ENCODE measurements at places on chromosomes 11 and 22.

DNA sequence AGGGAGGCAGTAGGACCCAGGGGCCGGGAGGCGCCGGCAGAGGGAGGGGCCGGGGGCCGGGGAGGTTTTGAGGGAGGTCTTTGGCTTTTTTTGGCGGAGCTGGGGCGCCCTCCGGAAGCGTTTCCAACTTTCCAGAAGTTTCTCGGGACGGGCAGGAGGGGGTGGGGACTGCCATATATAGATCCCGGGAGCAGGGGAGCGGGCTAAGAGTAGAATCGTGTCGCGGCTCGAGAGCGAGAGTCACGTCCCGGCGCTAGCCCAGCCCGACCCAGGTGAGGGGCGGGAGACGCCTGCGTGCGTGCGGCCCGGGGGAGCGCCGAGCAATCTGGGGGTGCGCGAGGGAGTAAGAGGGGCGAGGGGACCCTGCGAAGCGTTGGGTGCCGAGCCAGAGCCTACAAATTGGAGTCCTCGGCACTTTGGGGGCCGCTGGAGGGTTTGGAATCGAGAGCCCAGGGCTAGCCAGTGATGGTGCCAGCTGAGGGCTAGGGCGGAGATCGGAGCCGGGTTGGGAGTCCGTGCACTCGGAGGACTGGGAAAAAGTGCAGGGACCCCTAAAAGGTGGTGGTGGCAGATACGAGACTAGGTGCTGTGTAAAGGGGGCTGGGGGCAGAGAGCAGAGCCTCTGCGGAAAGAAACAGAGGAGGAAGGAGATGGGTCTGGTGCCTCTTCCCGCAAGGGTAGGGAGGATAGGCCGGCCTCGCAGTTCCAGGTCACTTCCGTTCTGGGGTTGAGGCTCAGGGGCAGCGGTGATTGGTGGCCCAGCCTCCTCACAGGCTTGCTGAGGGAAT is at the start of gene SERPINH1:
SERPINH1 (plus strand) TSS at position 206 of the 788 bp plus-strand sequence. CDS start 4,097 bp downstream, outside the sequence.
- DNase-seq, result peak; percentile 17

DNA sequence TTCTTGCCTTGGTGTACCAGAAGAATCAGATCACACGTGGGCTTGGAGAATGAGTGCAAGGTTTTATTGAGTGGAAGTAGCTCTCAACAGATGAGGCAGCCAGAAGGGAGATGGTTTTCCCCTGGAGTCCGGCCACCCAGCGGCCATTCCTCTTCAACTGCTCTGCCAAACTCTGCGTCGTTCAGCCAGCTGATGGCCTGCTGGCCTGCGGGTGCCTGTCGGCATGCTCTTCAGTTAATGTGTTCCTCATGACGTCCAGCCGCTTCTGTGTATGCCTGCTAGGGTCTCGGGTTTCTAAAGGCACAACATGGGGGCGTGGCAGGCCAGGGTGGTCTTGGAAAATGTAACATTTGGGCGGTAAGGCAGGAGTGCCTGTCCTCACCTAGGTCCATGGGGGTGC is 487.9 kb upstream of the LRRC4C start:
- no peak for DNase-seq

DNA sequence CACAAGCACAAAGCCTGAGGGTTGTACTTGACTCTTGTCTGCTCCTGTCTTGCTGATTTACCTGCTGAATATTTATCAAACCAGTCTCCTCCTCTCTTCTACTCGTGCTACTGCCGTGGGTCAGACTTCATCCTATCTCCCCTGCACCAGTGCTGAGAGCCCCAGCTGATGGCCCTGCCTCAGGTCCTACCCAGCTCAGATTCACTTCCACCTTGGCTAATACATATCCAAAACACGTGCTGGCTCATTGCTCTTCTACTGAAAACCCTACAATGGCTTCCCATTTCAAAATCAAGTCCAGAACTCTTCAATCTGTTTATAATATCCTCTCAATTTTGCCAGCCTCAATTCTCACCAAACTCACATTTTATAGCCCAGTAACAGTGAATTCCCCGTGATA is 48.3 kb downstream of the RAB30 start:
- no peak for DNase-seq

DNA sequence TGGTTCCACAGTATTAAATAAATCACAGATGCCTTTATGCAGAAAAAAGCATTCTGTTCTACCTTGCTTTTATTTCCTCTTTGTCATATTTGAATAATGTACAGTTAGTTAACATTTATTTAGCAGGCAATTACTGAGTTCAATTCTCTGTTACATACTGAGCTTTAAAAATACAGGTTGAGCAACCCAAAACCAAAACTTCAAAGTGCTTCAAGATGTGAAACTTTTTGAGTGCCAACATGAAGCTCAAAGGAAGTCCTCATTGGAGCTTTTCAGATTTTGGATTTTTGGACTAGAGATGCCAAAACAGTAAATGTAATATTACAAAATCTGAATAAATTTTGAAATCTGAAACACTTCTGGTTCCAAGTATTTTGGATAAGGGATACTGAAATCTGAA is 54.1 kb downstream of the PDHX start:
- no peak for DNase-seq

- DNase-seq, result no peak
Measured at GRCh38 chr11:109851780-109852390, 241.3 kb upstream of the ZC3H12C start.

- DNase-seq, result no peak
Measured at GRCh38 chr11:114350022-114350421, 50.3 kb downstream of the C11orf71 start.

DNA sequence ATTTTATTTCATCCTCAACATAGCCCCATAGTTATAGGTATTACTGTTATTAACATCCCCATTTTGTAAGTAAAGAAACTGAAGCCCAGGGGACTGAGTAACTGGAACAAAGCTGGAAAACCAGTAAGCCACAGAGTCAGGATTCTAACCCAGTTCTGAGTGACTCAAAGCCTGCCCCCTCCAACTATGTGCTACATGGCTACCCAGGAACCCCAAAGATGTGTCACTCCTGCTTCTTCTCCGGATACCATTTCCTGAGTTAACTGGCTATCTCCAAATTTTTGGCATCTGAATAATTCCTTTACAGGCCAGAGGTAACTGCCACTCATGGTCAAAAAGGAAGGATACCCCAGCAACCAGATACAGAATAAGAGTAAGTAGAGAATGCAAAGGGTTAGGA is 43.6 kb downstream of the TENM4 start:
- no peak for DNase-seq

DNA sequence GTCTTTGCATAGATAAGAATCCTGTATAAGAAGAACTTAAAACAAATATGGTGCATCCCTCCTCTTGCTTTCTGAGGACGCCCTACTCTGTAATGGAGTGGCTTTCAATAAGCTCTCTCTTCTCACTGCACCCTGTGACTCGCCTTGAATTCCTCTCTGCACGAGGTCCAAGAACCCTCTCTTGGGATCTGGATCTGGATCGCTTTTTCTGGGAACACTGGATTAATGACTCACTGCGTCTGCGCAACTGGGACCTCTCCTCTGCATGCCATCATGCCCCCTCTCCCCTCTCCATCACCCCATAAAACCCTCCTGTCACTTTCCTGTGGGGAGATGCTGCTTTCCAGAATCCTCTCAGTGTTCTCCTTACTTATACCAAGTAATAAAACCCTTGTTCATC is 15.1 kb upstream of the CABP2 start:
- no peak for DNase-seq

DNA sequence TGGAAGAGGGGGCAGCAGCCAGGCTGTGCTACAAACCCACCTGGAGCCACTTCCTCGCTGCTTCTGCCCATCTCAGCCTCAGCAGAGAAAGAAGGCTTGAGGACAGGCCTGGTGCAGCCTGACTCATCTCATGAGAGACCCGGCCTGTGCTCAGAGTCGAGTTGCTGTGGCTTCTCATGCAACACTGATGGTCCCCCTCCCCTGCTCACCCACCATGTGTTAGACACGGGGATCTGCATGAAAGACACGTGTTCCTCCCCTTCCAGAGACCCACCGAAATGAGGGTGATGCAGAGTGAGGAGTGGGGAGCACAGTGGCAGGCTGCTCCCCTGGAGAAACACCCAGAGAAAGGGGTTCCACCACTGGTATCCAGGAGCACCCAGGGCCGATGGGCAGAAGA is 15.0 kb downstream of the RTN4R start:
- no peak for DNase-seq

DNA sequence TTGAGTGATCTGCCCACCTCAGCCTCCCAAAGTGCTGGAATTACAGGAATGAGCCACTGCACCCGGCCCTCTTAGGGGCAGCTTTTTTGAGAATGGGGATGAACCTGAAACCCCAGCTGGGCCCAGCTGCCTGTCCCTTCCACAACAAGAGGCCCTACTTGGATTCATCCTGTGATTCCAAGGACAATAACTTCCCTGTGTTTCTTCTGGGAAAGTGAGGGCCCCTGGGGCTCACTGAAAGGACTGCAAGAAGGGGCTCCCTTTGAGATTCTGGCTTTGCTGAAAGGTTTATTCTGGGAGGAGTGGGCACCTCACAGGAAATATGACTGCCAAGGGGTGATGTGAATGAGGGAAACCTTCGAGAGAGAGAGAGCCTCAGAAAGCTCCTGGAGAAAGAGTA is 12.3 kb upstream of the GNAZ start:
- no peak for DNase-seq

GRCh38 chr11:115912484-115912945 is 408.3 kb upstream of the CADM1 start:
- no peak for DNase-seq

DNA sequence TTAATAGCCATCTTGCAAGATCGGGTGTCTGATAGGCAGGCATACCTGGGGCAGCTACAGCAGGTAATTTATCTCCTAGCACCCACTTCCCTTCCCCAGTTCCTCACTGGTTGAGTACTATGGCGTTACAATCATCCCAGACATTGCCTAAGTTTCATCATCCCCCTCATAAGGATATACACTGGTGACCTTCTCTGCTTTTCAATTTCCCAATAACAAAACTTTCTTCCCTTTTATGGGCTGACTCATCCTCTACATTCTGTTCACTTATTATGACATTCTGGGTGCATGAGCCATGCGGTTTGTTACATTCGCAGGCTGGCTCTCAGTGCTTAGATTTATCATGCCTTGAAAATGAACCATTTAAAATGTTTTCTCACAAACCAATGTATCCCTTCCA is 5.0 kb upstream of the MRPL11 start:
- DNase-seq, result no peak

- no peak for DNase-seq
Measured at GRCh38 chr11:10696468-10697322, 3.1 kb upstream of the IRAG1 start.

- no peak for DNase-seq
Measured at GRCh38 chr11:103637295-103637694, 399.1 kb upstream of the DDI1 start.

GRCh38 chr11:96680211-96681018 is 290.6 kb downstream of the JRKL start:
- no peak for DNase-seq

DNA sequence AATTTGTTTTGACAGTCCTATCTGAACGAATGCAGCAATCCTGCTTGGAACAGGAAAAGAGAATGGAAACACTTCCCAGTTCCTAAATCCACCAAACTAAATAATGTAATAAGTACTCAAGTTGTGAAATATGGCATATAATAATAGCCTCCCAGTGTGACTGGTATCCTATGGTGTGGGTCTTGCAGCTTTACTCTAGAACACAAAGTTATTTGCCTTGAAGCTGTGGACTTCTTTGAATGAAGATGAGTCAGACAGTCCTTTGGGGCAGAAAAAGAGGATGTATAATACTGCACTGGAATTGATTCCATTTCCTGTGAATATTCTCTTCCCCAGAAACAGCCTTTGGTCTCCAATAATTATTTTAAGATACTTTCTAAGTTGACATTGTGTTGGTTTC is 887.0 kb downstream of the KCNA4 start:
- no peak for DNase-seq

DNA sequence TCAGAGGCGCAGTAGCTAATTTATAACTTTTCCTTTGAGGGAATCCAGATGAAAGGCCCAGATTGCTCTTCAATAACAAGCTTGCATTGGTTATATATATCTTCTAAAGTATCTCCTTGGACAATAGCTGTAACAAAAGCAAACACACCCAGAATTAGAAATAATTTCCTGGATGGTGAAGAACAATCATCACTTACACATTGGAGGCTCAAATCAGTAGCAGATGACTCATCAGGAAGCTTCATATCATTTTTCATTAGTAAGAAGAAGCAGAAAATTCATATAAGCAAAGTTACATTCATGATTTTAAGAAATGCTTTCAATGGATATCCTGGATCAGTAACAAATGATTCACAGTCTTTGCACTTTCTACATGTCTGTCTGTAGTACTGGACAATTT is 173.6 kb upstream of the CCDC90B start:
- DNase-seq, result no peak

- DNase-seq, result no peak
Measured at GRCh38 chr11:121485216-121485615, 32.4 kb upstream of the SORL1-AS1 start.

DNA sequence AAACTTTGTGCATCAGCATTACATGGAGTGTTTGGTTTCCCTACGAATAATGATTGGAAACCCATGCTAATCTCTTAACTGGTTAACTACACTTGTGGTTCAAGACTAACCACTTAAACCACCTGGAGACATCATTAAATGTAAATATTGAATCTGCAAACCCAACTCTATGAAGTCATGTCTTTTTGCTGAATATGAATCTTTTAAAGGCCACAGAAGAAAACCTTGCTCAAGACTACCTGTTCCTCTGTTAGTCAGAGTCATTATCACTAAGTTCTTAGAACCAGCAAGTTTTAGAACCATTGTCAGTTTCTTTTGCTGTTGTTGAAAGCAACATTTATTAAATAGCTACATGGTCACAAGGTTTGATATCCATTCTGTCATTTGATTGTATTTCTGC is 70.7 kb downstream of the SIK2 start:
- DNase-seq, result no peak

DNA sequence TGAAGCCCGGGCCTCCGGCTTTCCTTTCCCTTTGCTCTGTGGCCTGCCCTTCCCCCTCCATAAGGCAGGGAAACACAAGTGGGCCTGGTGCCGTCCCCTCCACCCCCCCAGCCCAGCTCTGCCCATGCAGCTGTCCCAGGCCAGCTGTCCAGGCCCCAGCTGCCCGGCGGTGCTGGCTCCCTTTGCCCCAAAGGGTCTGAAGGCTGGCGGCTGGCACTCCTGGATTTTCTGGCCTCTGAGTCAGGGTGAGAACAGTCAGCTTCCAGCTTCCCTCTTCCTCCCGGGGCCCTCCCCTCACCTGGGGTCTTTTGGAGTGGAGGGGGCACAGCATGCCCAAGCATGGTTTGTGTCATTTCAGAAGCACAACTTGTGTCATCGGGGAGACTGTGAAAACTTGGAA is 27.8 kb downstream of the CD82 start:
- DNase-seq, result no peak

- no peak for DNase-seq
Measured at GRCh38 chr11:83818349-83818748, 532.2 kb upstream of the CCDC90B start.

- DNase-seq, result no peak
Measured at GRCh38 chr11:47104261-47104950, 72.3 kb downstream of the ARFGAP2 start.

- DNase-seq, result no peak
Measured at GRCh38 chr11:23313001-23313400, 452.7 kb upstream of the CCDC179 start.

All from stimulated activated CD8-positive, alpha-beta memory T cell treated with anti-CD3 and anti-CD28 coated beads, Interleukin-2, amount 100 ng/mL, for 1 hour (primary cell).